ENCODE measurements at places on chromosomes 13 and 19.

DNA sequence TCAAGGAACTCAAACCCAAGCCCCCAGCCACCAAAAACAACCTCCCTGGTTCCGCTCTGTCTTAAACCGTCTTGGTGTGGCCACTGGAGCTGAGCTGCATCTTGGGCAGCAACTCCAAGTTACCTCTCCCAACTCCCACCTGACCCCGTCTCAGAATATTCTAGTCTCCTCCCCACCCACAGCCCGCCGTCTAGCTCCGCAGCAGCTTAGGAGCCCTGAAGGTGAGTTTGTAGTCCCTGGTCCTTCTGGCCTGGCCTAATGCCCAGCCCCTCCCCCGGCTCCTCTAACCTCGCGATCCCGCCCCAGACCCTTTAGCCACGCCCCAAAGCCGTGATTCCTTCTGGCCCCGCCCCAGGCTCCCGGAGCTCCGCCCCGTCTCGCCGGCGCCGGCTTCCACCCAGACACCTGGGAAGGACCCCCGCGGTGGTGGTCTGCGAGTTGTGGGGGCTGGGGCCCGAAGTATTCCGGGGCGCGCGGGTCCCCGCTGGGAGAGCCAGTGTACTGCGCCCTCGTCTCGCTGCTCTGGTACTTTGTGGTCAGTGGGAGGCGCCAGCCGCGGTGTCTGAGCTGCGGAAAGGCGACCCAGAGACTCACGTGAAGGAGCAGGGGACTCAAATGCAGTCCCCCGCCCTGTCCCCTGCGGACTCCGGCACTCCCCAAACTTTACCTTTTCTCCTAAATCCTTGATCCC lies 2.5 kb upstream of the LHB start:
- peak; percentile 84 for DNase-seq

GRCh38 chr13:95354680-95355487 lies 53.6 kb upstream of the ABCC4 start:
- no peak for DNase-seq

DNA sequence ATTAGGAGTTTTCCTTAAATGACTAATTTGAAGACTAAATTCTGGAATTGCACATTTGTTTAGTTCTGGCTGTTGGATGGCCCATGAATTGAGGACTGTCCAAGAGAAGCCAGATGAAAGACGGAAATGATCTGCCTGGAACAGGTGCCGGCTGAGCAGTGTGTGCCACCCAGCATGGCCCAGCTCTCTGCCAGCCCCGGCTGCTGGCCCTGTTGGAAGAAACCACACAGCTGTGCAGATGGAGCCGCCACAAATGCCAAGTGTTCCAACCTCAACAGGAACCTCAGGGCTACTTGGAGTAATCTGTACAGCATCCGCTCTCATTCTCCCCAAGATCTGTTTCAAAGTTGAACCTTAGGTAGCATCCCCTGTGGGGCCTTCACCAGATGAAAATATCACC lies 67.0 kb upstream of the STARD13 start:
- no peak for DNase-seq

DNA sequence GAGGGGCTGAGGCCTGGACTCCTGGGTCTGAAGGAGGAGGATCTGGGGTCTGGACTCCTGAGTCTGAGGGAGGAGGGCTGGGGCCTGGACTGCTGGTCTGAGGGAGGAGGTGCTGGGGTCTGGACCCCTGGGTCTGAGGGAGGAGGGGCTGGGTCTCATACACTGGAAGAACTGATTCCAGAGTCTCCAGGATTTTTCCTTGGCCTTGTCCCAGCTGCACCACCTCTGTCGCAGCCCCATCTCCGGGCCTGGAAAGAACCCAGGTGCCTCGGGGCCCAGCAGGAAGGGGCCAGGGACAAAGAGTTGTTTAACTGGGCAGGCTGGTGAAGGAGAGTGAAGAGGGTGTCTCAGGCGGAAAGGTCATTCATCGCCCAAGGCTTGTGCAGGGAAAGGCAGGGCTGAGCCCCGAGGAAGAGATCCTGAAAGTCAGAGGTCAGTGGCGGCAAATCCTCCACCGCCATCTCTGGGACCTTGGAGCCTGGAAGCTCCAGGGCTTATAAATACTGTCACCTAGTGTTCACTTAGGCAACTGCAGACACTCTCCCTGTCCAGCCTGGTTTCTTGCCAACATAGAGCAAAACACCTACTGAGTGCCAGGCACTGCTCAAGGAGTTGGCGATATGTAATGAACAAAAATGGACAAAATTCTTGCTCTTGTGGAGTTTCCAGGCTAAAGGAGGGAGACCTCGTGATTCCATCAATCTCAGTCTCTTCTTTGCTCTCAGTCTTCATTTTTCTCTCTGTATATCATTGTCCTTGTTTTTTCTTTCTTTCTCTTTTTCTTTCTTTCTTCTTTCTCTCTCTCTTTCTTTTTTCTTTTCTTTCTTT lies 4.4 kb upstream of the KCNN4 start:
- DNase-seq = peak; percentile 70

DNA sequence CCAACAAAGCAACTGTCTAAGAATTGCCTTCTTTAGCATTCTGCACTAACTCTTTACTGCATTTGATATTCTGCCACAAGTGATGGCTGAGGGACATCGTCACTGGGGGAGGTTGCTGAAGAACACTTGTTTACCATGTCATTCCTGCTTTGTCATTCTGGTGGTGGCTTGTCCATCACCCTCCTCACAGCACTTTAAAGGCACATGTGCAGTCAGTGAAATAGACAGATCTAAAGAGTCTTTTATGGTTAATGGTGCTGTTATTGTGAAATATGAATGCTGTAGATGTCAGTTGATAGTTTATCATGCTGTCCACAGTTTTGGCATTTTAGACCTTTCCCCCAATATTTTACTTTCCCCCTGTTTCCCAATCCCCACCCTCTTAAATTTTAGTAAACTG lies 120.9 kb upstream of the TSC22D1 start:
- no peak for DNase-seq

GRCh38 chr13:97648171-97648880 lies 214.4 kb downstream of the RAP2A start:
- DNase-seq = no peak

Data from transverse colon (tissue), 4 donors.